Natural killer cell treated with Interleukin-12 subunit alpha and Interleukin-12 subunit beta and Interleukin-15 and Interleukin-18, amount 100 ng/mL, for 72 hours (primary cell): ENCODE measurements at places on chromosomes 5 and 9. TPM values are rescaled to one million over a fixed set of nuclear protein-coding genes. Genes with fewer than 3 reads are reported as not detected.

DNA sequence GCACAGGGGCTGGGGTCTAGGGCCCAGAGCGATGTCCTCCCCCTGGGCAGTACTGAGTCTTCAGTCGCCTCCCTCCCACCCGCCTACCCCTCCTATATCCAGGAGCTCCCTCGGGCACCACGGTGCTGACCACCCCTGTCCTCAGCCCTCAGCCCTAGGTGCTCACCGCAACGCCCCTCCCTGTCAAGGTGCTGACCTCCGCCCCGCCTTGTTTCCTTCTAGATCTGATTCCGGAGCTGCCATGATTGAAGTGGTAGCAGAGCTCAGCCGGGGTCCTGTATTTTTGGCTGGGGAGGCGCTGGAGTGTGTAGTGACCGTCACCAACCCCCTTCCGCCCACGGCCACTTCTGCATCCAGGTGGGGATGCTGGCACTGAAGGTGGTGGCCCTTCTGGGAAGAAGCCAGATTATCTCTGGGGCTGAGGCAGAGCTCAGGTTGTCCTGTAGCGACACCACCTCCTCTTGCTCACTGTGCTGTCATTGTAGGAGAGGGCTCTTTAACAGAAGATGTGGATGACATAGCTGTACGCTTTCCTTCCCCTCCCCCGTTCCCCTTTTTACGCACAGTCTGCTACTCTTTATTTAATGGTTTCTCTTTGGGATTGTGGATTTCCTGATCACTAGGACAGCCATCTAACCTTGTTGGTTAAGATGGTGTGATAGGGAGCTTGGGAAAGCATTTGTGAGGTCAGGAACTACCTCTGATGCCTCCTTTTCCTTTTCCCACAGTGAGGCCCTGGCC lies 598 bp downstream of the RGP1 start:
- no peak for DNase-seq

GRCh38 chr9:31034311-31034710 lies 1350.1 kb upstream of the ACO1 start:
- no peak for DNase-seq

DNA sequence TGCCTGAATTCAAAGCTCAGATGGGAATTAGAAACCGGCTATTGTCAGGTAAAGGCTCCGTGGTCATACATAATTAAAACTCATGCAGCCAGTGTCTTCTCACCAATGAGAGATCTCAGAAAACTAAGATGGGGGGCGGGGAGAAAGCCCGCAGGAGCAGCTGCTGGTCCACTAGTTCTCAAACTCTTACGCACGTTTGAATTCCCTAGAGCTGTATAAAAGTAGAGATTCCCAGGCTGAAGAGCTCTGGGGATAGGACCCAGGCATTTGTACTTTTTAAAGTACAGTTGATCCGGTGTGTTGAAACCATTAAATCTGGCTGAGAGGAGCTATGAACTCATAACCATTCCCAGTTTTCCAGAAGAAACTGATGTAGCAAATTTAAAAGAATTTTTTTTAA lies 68.5 kb downstream of the FRMD3 start:
- no peak for DNase-seq

- no peak for DNase-seq
Observed at GRCh38 chr5:150931368-150931965, 26.7 kb upstream of the ZNF300 start.

DNA sequence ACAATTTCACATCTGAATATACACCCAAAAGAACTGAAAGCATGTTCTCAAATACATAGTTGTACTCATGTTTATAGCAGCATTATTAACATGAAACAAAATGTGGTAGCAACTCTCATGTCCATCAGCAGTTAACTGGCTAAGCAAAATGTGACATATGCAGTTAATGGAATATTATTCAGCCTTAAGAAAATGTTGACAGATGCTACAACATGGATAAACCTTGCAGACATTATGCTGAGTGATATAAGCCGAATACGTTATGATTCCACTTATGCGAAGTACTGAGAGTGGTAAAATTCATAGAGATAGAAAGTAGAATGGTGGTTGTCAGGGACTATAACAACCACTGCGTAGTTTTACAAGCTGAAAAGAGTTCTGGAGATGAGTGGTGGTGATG lies 1469.0 kb upstream of the ACO1 start:
- no peak for DNase-seq

DNA sequence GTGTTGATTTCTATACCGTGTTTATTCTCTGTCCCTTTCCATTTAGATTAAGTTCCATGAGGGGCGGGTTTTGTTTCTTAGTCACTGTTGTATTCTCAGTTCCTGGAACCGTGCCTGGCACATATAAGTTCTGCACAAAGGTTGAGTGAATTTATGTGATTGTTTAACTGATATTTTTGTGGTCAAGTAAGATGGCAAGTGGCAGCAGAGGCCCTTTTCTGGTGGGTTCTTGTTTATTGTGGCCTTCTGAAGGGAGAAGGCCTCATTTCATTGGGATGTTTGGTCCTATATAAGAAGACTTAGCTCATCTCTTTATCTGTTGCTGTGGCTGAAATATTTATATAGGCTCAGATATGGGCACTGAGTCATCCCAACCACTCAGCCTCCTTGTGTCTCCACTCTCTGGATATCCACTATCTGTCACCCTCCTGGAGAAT lies 262.5 kb downstream of the PSAT1 start:
- DNase-seq, result no peak

GRCh38 chr5:169910393-169910792 lies 69.9 kb downstream of the INSYN2B start:
- no peak for DNase-seq

- DNase-seq, result no peak
Observed at GRCh38 chr5:117249086-117249815, 674.6 kb upstream of the SEMA6A start.

- DNase-seq, result no peak
Observed at GRCh38 chr5:35160486-35161116, 69.7 kb downstream of the PRLR start.

Gene IL5
- total RNA-seq, result 9.5 TPM

Gene ZNG1F
- total RNA-seq, result 20.2 TPM

Gene PCDHGA7
- 0.10 TPM for total RNA-seq

Gene IFNA21
- not detected for total RNA-seq

Gene MEGF10
- not detected for total RNA-seq

Gene ANKRD34B
- not detected for total RNA-seq
